Neural crest cell (in vitro differentiated cells): ENCODE measurements at places on chromosomes 12 and 14. TPM values are rescaled to one million over a fixed set of nuclear protein-coding genes. Genes with fewer than 3 reads are reported as not detected.

DNA sequence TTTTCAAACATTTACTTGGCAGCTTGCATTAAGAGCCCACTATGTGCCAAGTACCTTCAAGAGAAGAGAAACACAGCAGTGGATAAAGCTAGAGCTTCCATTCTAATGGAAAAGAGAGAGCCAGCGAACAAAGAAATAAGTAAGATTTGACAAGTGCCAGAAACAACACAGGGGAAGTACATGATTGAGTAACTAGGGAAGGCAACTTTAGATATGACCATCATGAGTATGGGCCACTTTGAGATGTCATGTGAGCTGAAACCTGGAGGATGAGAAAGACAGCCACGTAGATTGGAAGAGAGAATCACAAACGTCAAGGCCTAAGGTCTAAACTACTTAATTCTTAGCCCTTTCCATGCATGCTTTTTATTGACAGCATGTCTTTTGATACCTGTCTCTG, 121.4 kb downstream of the ITPR2 start:
- no peaks in the 10 kb centered on the region for H3K27me3 ChIP-seq
- H3K36me3 ChIP-seq: no peaks in the 10 kb centered on the region
- DNase-seq: no peak
- no peak overlapping the region for H3K4me3 ChIP-seq

GRCh38 chr12:128138125-128138524, 128.8 kb upstream of the TMEM132C start:
- no peaks in the 10 kb centered on the region for H3K27me3 ChIP-seq
- no peak overlapping the region for H3K4me3 ChIP-seq
- H3K4me1 ChIP-seq: peaks cover 5% of the 10 kb centered on the region
- H3K27ac ChIP-seq: no peak overlapping the region
- DNase-seq: no peak

GRCh38 chr14:35341751-35342488, 49.7 kb downstream of the PSMA6 start:
- peak overlapping the region; percentile 6 for H3K27ac ChIP-seq
- no peaks in the 10 kb centered on the region for H3K36me3 ChIP-seq
- H3K27me3 ChIP-seq: no peaks in the 10 kb centered on the region
- DNase-seq: no peak
- H3K4me1 ChIP-seq: peaks cover 15% of the 10 kb centered on the region

GRCh38 chr14:88352698-88353097, 29.6 kb upstream of the KCNK10 start:
- H3K36me3 ChIP-seq: no peaks in the 10 kb centered on the region
- no peak for DNase-seq
- H3K4me1 ChIP-seq: peaks cover 24% of the 10 kb centered on the region
- no peak overlapping the region for H3K4me3 ChIP-seq
- H3K27ac ChIP-seq: no peak overlapping the region

DNA sequence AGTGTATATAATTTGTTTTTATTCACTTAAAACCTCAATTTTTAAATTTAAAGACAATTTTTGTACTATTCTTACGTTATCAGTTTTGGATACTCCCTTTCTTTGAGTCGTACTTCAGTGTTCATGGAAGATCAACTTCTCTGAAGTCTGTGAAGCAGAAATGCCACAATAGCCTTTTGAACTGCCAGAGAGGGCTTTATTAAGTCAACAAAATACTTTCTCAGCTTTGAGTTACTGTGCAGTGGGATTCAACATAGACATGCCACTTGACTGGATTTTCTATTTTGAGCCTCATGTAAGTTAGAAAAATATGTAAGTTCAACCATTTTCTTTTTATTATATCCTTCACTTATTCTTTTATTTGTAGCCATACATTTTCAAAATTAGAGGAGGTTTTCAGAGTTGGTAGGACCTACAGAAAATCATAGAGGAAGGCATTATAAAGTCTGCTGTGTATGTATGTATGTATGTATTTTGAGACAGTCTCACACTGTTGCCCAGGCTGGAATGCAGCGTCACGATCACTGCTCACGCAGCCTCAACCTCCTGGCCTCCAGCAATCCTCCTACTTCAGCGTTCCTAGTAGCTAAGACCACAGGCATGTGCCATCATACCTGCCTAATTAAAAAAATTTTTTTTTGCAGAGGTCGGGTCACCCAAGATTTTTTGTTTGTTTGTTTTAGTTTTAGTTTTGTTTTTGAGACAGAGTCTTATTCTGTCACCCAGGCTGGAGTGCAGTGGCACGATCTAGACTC, 31.3 kb upstream of the BCAT1 start:
- no peak overlapping the region for H3K27ac ChIP-seq
- no peak for DNase-seq
- H3K4me3 ChIP-seq: no peak overlapping the region
- H3K27me3 ChIP-seq: no peaks in the 10 kb centered on the region
- H3K36me3 ChIP-seq: no peaks in the 10 kb centered on the region

GRCh38 chr12:59660148-59660547, 64.3 kb downstream of the SLC16A7 start:
- no peak overlapping the region for H3K27ac ChIP-seq
- no peaks in the 10 kb centered on the region for H3K36me3 ChIP-seq
- DNase-seq: no peak
- no peak overlapping the region for H3K4me3 ChIP-seq
- no peaks in the 10 kb centered on the region for H3K27me3 ChIP-seq

DNA sequence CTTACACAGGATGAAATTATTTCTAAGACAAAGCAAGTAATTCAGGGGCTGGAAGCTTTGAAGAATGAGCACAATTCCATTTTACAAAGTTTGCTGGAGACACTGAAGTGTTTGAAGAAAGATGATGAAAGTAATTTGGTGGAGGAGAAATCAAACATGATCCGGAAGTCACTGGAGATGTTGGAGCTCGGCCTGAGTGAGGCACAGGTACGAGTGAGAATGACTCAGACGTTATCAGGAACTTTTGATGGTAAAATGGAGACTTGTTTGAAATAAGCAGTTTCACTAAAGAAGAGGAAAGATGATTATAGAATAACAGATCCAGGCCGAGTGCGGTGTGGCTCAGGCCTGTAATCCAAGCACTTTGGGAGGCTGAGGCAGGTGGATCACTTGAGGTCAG, 25.6 kb downstream of the KLC1 start:
- H3K4me1 ChIP-seq: peaks cover 22% of the 10 kb centered on the region
- DNase-seq: no peak

DNA sequence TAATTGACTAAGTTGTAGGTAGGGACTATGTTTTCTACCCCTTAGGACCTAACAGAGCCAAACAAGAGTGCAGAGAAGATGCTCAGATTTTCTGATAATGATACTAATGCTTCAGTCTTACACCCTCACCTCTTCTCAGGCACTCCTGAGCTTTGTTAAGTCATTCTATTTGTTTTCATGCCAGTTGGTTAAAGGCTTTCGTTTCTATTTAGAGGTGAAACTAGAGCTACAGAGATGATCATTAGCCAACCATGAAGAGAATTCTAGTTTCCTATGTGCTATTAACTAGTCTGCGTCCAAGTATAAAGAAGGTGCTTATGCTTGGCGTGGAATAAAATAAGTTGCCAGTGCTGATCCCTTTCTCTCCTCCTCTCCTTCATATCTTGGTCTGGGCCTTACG, 34.6 kb upstream of the PYGL start:
- DNase-seq: no peak
- no peak overlapping the region for H3K27ac ChIP-seq
- H3K27me3 ChIP-seq: no peaks in the 10 kb centered on the region
- H3K4me3 ChIP-seq: no peak overlapping the region
- H3K36me3 ChIP-seq: peaks cover 4% of the 10 kb centered on the region

The TTC6 gene
- total RNA-seq: 0.40 TPM in 1 of 2 replicates, not detected in the other

The CAPS2 gene
- total RNA-seq: 6.6 and 7.3 TPM in 2 replicates

The SPIC gene
- not detected in 2 replicates for total RNA-seq

The GPR65 gene
- not detected in 2 replicates for total RNA-seq
